Stimulated activated CD8-positive, alpha-beta memory T cell treated with anti-CD3 and anti-CD28 coated beads, Interleukin-4, amount 100 ng/mL, for 4 hours (primary cell): ENCODE measurements at places on chromosomes 1 and 21.

- no peak for DNase-seq
Measured at GRCh38 chr1:12336413-12336812, 106.6 kb downstream of the VPS13D start.

GRCh38 chr1:89865498-89866382, 44.9 kb downstream of the LRRC8D start:
- no peak for DNase-seq

DNA sequence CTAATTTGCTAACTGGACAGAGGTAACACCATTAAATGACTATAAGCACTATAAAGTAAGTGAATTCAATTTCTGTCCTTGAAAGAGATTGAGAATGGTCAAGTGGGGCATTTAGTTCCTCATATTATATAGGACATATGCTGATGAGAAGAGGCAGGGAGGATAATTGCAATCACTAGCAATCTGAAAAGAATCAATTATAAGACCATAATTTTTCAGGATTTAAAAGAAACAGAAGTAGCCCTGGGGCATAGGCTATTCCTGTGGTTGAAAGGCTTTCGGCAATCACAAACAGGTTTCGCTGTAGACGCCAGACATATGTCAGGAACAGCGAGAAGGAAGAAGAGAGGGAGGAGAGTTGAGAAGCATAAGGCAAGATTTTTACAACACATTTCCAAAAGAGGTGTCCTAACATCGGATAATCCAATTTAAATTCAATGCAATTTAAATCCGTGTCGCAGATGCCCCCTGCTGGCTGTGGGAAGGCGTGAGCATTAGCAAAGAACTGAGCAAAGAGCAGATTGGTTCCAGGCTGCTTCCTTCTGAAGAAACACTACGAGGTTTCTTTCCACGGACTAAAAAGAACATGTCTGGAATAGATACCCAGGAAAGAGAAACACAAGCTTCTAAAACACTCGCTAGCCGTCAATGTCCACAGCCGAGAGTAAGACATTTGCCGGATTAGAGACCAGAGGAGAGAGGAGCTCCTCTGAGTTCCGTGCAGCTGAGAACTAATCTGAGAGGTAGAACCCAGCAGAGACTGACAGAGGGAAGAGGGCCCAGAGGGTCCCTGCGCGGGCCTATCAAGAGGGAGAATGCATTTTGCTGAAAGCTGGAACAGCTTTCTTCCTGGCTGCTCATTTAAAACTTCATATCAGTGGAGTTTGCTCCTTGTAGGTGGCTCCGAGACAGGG, 27.9 kb downstream of the RGS5 start:
- no peak for DNase-seq

- DNase-seq, result no peak
Measured at GRCh38 chr21:38171723-38172344, 85.0 kb upstream of the KCNJ15 start.

DNA sequence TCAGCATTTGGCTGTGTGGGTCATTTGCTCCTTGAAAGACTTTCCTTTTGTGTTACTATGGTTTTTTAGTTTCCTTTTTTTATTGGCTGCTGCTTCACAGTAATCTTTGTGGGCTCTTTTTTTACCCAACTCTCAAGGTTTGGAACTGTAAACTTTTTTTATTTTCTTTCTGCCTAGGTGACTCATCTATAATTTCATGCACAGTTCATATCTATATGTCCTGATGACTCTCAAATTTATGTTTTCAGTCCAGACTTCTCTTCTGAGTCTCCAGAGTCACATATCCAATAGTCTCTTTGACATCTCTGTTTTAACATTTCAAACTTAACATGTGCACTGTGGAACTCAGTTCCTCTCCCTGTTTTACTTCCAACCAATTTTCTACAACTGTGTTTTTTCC, 83.4 kb downstream of the ATF6 start:
- no peak for DNase-seq

DNA sequence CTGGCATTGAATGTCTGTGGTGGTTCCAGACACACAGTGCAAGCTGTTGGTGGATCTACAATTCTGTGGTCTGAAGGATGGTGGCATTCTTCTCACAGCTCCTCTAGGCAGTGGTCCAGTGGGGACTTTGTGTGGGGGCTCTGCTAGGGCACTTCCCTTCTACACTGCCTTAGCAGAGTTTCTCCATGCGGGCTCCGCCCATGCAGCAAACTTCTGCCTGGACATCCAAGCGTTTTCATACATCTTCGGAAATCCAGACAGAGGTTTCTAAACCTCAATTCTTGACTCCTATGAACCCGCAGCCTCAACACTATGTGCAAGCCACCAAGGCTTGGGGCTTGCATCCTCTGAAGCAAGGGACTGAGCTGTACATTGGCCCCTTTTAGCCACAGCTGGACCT, 43.0 kb downstream of the RGS18 start:
- DNase-seq, result no peak

DNA sequence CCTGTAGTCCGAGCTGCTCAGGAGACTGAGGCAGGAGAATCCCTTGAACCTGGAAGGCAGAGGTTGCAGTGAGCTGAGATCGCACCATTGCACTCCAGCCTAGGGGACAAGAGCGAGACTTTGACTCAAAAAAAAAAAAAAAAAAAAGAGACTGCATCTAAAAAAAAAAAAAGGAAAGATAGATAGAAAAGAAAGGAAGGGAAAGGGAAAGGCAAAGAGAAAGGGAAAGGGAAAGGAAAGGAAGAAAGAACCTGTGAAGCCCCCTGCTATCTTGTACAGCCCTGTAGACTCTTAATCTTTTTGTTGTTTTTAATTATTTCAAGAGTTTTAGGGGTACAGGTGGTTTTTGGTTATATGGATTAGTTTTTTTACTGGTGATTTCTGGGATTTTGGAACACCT, 46.0 kb upstream of the MUTYH start:
- DNase-seq, result no peak

GRCh38 chr1:176884911-176885310, 279.6 kb downstream of the ASTN1 start:
- DNase-seq, result no peak

DNA sequence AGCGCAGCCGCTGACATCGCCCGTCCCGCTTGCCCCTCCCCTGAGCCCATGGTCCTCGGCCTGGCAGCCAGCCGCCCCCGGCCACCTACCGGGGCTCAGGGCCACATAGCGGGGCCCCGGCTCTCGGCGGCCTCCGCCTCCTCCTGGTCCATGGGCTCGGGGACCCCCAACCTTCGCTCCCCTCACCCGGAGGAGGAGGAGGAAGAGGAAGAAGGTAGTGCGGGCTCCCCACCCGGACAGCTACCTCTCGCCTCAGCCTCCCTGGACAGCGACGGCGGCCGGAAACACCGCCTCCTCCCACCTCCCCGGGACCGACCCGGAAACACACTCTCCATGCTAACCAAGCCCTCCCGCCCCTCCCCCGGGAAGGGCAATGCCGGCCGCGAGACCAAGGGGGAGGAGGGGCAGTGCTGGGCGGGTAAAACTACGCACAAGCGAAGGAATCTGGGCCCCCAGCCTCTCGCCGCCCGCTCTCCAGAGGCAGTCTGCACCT, at the start of gene KIAA0319L:
Gene KIAA0319L (minus strand): TSS at position 286 of the 493 bp plus-strand sequence. CDS start 2,912 bp downstream, outside the sequence.
- DNase-seq, result no peak

DNA sequence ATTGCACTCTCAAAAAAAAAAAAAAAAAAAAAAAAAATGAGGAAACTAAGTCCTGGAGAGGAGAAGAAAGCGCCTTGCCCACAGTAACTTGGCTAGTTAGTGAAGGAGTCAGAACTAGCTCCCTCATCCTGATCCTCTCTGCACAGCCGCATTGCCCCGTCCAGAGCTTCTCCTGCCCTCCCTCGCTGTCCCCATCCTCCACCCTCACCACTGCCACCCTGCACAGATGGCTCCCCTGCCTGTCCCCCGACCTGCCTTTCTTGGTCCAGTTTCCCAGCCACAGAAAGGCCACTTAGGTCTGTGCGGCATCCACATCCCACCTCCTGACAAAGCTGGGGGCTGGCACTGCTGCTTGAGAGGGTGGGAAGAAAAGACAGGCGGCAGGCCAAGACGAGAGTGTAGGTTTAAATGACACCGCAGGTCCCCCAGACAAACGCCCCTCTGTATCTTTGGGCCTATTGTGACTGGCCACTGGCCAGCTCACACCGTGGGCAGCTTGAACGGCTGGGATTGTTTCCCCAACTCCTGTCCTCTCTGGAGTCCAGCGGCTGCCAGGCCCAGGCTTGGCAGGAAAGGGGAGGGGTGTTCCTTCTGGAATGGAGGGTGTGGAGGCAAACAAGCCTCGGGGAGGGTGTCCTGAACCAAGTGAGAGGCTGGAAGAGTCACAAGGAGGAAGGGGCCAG, 20.2 kb downstream of the NCMAP start:
- no peak for DNase-seq

GRCh38 chr21:39142972-39143371, 40.3 kb downstream of the PSMG1 start:
- no peak for DNase-seq

DNA sequence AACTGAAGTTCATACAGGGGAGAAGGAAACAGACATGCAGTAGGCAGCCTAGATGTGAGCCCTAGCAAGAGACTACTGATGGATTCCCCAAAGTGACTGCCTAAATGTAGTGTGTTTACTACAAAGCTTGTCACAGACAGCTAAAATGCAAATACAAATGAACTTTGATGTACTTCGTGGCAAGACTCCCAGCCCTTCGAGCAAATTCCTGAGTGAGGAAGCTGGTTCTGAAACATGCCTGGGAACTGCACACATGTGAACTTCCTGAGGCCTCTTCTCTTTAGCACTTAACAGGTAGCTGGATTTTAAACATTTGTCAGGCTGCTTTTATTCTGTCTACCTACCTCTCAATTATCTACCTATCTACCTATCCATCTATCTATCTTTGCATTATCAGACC, 6.7 kb upstream of the IRF2BP2 start:
- no peak for DNase-seq

DNA sequence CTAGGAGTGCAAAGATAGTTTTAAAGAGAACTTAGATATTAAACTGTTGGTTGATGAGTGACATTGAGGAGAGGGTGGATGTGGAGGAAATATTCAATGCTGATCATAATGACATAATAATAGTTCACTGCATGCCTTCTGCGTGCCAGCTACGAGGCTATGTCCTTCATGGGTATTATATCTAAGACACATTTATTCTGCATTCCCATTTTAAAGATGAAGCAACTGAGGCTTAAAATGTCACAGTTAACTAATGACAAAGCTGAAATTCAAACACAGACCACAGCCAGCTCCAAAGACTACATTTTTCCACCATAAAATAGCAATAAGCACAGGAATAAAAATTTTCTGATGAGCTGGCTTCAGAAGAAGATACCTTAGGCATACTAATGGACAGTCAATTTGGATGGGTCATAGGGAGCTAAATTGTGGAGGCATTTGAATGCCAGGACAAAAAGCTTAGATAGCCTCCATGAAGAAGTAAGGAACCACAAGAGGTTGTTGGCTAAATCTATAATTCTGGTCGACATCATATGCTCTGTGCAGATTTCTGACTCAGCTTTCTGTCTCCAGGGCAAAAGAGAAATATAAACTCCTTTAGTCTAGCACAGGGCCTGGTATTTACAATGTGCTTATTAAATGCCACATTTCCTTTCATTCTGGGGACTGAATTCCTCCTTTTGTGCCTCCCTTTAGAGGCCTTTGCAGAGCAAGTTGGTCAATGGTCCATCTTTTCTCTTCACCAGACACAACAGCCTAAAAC, 71.2 kb upstream of the NRIP1 start:
- no peak for DNase-seq

GRCh38 chr1:35345439-35345981, 77.0 kb downstream of the ZMYM4 start:
- no peak for DNase-seq

DNA sequence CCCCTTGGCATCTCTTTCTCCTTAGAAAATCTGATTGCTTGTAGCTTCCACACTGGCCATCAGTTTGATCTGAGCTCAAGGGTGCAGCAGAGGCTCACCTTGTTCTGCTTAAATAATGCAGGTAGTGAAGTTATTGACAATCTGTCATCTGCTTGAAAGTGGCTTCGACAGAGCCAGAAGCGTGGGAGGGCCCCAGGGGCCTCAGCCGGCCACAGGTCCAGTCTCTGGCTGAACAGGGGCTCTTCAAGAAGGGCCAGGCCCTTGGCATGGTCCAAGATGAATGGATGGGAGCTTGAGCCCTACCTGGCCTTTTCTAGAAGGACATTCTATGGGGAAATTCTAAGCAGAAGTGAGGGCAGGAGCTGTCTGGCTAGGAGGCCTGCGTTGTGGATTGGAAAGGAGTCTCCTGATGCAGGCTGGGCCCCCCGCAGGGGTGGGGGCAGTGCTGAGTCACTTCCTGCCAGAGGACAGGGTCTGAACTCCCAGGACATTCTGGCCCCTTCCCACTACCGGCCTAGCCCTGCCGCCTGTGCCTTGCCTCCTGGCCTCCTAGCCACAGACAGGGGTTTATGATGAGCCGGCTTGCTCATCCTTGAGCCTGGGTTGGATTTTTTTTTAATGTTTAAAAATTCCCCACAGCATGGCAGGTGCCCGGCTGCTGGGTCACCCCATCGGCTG, 162.3 kb upstream of the VAMP3 start:
- DNase-seq, result no peak

- DNase-seq, result no peak
Measured at GRCh38 chr21:33403128-33403785, at the start of gene IFNGR2. IFNGR2 (plus strand) TSS chr21:33403413; CDS start chr21:33403544, 131 bp downstream.

DNA sequence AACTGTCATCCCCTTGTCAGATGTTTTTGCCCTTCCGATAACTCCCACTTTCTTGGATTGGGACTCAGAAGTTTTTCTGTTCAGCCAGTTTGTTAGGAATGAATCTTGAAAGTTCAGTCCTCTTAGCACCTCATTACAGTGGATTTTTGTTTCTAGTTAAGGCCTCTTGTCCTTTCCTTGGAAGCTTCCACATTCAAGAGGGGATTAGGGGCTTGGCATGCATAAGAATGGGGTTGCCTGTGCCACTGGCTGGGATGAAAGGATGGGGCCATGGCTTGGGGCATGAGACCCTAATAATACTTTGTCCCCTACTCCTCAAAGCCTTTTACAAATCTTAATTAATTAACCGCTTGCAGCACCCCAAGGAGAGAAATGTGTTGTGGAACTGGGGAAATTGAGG, 2.4 kb upstream of the DHDDS start:
- no peak for DNase-seq

DNA sequence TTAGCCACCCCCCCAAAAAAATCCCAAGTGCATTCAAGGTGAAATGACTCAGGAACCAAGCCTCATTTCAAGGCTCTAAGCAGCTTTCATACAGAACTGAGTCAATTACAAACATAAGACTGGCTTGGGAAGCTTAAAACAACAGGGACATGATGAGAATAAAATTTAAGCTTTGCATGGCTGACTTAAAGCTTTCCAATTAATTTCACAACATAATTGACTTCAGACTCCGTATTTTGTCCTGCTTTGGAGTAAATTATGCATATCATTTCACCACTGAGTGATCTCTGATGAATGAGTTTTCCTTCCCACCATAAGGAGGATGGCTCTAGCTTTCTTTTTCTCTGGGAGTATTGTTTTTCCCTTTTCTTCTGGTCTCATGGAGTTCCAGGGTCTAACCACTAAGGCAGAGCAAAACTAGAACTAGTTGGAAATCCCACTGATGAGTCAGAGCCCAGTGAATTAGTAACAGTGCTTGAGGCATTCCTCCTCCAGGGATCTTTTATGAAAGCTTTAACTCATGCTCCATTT, 72.8 kb downstream of the XCL2 start:
- no peak for DNase-seq
